Central memory CD4-positive, alpha-beta T cell (primary cell): ENCODE measurements at places on chromosomes 2 and 18.

DNA sequence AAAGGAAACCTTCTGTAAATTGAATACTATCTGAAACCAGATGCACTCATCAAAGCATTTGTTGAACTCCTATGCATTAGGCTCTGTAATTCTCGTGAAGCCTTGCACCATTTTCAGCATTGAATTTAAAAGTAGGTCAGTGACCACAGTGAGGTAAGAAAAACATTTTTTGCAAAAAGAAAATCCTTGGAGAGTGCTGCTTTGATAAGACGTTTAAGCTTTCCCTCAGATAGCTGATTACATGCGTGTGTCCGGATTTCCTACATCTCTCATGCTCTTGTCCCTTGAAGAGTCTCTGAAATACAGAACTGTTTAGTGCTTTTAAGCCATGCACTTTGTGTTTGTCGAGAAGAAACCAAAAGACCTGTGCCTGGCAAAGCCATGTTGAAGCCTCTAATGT, 113.6 kb downstream of the FMNL2 start:
- no peak for DNase-seq

DNA sequence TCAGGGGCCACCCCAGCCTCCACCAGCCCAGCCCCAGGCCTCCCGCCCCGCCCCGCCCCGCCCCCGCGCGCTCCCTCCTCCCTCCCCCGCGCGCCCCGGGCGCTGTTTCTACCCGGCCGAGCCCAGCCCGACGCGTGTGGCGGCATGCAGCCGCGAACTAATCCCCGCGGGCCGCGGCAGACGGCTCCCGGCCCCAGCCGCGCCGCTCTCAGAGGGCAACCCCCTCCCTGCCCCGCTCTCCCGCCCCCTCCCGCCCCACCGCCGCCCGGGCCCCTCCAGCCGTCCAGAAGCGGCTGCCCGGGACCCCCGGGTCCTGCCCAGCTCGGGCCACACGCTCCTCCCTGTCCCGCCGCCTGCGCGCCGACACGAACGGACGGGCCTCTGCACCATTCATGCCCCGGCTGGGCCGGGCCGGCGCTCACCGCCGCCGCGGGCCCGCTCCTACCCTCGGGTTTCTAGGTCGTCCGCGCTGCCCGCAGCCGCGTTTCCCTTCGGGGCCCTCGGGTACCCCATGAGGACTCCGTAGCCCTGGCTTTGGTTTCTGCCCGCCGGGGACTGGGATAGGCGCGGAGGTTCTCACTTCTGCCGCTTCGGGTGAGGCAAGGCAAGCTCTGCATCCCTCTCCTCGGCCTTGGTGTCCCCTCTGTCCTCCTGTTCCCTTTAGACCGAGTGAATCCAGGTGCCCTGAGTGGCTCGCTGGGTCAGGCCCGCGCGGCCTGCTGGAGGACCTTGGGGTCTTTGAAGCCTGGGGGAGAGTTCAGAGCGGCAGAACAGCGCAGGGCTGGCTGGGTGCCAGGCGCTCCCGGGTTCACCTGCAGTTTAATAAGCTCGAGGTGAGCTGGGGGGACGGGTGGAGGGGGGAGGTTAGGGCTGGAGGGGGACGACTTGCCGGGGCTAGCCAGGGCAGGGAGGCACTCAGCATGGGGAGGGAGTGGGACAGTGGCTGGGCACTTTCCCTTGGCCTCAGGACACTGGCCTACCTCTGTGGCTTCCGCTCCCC, 3.1 kb downstream of the WNT10A start:
- peak; percentile 40 for DNase-seq

DNA sequence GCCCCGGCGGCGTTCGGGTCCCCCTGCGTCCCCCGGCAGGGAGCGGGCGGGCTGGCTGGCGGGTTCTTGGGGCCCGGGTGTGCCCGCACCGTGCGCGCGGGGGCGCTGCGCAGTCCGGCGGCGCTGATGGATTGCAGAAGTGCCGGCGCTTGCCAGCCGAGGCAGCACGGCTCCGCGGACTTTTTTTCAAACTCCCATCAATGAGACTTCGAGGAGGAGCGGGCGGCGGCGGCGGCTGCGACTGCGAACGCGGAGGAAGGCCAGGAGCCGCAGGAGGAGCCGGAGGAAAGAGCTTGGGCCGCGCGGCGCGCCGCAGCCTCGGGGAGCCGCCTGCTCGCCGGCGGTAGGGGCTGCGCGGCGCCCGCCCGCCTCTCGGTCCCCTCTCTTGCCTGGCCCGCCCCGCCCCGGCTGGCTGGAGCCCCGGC, at the start of gene GLI2:
Gene GLI2 (plus strand): TSS at position 123 of the 425 bp plus-strand sequence. CDS start 61,453 bp downstream, outside the sequence.
- DNase-seq = no peak

- DNase-seq = no peak
These were observed 49.5 kb downstream of the TIMM21 start for GRCh38 chr18:74197705-74198341.

DNA sequence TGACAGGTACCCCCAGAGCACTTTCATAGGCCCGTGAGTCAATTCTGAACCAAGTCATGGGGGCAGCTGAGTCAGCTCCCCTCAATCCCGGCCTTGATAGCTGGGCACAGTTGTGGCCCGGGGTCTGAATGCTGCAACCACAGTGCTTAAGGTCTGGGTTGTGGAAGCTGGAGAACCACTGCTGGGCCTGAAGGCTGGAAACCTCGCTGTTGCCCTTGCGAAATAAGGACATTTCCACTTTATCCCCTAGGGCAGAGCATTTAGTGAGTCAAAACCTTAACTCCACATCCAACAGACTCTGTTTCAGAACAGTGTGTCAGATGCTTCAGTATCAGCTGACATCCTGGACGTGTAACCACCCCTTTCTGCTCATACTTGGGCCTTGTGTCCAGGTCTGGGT, 58.6 kb downstream of the SP110 start:
- DNase-seq = no peak

- DNase-seq = no peak
These were observed 69.2 kb upstream of the HNRNPA3 start for GRCh38 chr2:177143444-177143843.

- DNase-seq = no peak
These were observed 26.6 kb upstream of the MAP3K20 start for GRCh38 chr2:173048897-173049661.

DNA sequence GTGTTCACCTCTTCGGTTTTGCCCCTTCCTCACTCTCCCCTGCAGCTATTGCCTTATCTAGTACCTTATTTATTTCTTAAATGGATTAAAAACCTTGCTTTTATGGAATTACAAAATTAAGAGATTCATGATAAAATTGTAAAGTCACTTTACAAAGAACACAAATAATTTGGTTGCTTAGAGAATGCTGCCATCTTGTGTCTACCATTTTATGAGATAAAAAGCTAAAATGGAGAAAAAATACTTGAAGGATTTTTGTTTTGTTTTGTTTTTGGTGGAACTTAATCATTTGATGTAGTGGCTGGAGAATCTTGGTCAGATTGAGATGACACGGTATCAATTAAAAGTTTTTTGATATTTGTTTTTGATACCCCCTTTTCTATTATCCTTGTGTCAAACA, 69.6 kb downstream of the R3HDM1 start:
- DNase-seq = no peak

- DNase-seq = no peak
These were observed 18.2 kb downstream of the MAPRE2 start for GRCh38 chr18:35059280-35059927.
